ENCODE measurements at places on chromosomes 12 and 14. TPM values are rescaled to one million over a fixed set of nuclear protein-coding genes. Genes with fewer than 3 reads are reported as not detected.

Gene CAPZA3
- total RNA-seq = not detected

Gene APOF
- not detected for total RNA-seq

Gene CABP1
- total RNA-seq = 1.8 TPM

Gene ATXN2
- 32.0 TPM for total RNA-seq

Gene COX8C
- not detected for total RNA-seq

Gene HOXC13
- total RNA-seq = not detected

Gene HPD
- 0.99 TPM for total RNA-seq

Gene KRR1
- total RNA-seq = 37.4 TPM

Gene LRFN5
- 2.5 TPM for total RNA-seq

Gene MYO1H
- not detected for total RNA-seq

Gene WIF1
- 1.2 TPM for total RNA-seq

Gene TSPAN11
- 20.9 TPM for total RNA-seq

Gene HOXC11
- not detected for total RNA-seq

Gene NOS1
- 2.5 TPM for total RNA-seq

Gene PSMA3
- total RNA-seq = 69.8 TPM

Gene SLC11A2
- 29.7 TPM for total RNA-seq

Gene NFKBIA
- total RNA-seq = 393 TPM

Gene RASSF9
- 1.7 TPM for total RNA-seq

Gene TROAP
- not detected for total RNA-seq

Gene DPF3
- total RNA-seq = 2.5 TPM

Gene FLVCR2
- total RNA-seq = 2.5 TPM

Gene EML1
- 131 TPM for total RNA-seq

Gene RTN1
- total RNA-seq = 7.6 TPM

Gene TECPR2
- total RNA-seq = 34.5 TPM

Gene FOXJ2
- 29.0 TPM for total RNA-seq

Gene IL25
- not detected for total RNA-seq

Gene KRT8
- 504 TPM for total RNA-seq

Gene CEBPE
- not detected for total RNA-seq

Gene ADAM21
- total RNA-seq = 0.11 TPM

Gene ADAM20
- total RNA-seq = 0.33 TPM

Gene VASH1
- total RNA-seq = 12.2 TPM

Gene RNF31
- 29.0 TPM for total RNA-seq

Gene SLC7A8
- 23.5 TPM for total RNA-seq

Gene GAS2L3
- total RNA-seq = 4.6 TPM

Gene IQSEC3
- total RNA-seq = 2.3 TPM

Gene HSPA2
- 196 TPM for total RNA-seq

Gene TMEM63C
- total RNA-seq = 0.91 TPM

Gene TEX22
- under 0.01 TPM for total RNA-seq

Gene CLEC6A
- total RNA-seq = not detected

Gene ATP2B1
- total RNA-seq = 16.0 TPM
